ENCODE measurements at places on chromosomes 4 and X.

- no peak for DNase-seq
Measured at GRCh38 chr4:11039634-11040131, 355.1 kb upstream of the CLNK start.

DNA sequence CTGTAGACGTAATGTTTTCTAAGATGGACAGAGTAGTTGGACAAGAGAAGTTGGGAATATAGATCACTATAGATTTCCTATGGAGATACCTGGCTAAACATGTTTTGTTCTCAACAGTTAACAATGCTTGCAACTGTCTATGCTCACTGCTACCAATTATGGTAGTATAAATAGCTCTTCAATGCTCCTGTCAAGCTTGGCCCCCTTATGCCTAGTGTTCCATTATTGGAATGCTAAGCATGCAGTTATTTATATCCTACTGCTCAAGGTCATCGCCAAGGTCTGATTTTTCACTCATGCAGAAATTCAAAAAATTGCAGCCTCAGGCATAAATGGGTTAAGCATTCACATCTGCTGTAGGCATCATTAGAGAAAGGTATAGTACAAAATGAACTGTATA lies 519.0 kb downstream of the IL15 start:
- no peak for DNase-seq

GRCh38 chrX:72176981-72177380 lies 4.6 kb upstream of the PIN4 start:
- no peak for DNase-seq

DNA sequence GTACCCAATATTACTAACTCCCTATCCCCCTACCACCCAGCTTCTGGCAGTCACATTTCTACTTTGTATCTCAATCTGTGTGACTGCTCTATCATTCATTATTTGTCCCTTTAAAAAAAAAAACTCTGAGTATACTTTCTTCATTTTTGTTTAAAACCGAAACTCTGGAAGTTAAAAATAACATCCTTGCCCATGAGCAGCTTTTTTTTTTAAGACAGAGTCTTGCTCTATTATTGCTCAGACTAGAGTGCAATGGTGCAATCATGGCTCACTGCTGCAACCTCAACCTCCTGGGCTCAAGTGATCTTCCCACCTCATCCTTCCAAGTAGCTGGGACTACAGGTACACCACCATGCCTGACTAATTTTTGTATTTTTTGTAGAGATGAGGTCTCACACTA lies 15.8 kb downstream of the UBE2K start:
- no peak for DNase-seq

- DNase-seq = no peak
Measured at GRCh38 chrX:45801554-45801953, 600.9 kb upstream of the DIPK2B start.

DNA sequence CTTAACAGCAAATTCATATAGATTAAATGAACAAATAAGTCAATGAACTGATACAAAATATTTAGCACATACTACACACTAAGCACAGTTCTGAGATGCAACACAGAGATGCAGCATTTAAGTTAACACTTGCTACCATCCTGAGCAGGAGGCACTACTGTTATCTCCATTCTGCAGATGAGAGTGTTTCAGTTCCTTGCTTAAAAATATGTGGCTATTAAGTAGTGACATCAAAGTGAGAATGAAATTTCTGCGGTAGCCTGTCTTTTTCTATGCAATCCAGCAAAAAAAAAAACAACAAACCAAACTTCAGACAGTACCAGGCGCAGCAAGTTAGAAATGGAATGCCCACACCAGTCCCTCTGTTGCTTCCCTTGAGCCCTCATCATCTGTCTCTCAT lies 90.8 kb downstream of the SHISA3 start:
- DNase-seq = no peak

DNA sequence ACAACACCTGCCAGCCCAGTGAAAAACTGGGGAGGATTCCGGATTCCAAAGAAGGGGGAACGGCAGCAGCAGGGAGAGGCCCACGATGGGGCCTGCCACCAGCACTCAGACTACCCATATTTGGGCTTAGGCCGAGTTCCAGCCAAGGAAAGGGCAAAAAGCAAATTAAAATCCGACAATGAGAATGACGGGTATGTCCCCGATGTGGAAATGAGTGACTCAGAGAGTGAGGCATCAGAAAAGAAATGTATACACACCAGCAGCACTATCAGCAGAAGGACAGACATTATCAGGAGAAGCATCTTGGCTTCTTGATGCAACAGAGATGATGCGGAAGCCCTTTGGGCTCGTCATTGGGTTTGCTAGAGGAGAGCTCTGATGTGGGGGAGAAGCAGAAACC lies 62.4 kb downstream of the JADE1 start:
- no peak for DNase-seq

DNA sequence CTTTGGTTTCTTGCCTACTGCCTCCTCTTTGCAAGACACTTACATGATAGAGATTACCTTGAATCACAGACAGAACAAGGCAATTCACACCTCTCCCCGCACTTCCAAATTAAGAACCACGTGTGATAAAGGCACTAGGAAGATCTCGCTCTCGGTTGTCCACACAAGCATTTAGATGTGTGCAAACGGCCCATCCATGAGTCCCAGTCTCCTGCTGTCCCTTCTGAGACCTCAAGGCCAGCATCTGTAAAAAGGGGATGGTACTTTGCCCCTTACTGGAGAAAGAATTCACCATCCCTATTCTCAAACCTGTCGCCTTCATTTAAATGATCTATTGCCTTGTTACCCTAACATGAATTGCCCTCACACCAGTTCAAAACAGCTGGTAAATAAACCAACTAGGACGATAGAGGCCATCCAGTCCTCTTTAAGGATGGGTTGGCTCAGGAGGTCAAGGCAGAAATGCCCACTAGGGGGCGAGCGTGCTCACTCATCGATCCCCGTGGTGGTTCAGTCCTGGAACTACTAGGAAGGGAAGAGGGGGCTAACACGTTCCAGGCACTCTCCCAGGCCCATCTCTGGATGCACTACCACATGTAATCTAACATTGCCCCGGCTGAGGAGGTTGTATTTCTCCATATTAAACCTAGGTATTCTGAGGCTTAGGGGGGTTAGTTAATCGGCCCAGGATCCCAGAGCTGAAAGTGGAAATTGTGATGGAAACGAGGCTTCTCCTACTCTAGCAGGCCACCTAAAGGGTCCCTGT lies 95.8 kb downstream of the DHX15 start:
- DNase-seq = peak; percentile 35

- DNase-seq = no peak
Measured at GRCh38 chrX:65877953-65878352, 161.9 kb downstream of the VSIG4 start.

GRCh38 chrX:43741843-43742573 lies 85.9 kb downstream of the MAOA start:
- DNase-seq = peak; percentile 22

DNA sequence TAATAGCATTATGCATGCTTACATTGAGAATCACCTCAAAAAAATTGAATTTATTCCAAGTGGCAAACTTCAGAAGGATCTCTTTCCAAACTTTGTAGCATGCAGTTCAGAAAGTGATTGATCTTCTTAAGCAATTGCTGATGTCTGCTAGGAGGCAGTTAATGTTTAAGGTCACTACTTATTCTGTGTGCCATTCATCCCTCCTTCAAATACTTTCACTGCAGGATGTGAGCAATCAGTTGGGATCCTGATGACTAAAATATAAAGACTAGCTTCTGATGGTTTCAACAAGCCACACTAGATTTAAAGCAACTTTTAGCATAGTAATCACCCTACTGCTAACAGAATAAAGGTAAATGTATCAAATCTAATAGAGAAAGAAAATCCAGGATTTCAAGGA lies 414.1 kb downstream of the ADGRL3 start:
- no peak for DNase-seq

DNA sequence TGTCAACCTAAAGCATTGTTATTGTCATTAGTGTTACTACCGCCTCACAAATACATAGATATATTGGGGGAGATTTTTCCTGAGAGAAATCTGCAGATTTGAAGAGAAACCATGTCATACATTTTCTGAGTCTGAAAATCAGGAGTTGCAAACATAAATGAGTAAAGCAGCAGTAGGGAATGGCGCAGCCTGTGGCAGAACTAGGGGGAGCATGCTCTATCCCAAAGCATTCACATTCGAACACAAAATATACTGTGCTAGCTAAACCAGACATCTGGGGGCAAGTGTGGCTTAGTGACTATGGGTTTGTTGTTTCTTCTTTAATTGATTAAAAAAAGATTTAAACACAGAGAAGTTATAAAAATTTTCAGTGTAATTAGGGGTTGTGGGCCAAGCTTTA lies 83.2 kb downstream of the CPE start:
- no peak for DNase-seq

DNA sequence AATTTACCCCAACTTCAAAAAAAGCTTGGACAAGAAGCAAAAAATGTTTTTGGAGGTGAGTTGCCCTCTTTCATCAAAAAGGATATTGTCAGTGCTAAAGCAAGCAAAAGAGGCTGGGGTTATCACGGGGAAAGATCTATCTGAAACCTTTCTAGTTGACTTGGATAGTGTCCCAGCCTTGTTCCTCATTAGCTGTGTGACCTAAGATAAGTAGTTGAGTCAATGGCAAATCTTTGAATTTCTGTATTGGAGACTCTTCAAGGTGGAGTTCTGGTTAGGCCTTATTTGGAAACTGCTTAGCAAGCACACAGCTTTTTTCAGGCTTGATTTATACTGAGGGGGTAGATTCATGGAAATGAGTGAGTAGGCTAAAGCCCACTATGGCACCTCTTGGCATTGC lies 271.6 kb downstream of the GRIA3 start:
- no peak for DNase-seq

- no peak for DNase-seq
Measured at GRCh38 chr4:152348670-152349069, 187.2 kb downstream of the FBXW7 start.

DNA sequence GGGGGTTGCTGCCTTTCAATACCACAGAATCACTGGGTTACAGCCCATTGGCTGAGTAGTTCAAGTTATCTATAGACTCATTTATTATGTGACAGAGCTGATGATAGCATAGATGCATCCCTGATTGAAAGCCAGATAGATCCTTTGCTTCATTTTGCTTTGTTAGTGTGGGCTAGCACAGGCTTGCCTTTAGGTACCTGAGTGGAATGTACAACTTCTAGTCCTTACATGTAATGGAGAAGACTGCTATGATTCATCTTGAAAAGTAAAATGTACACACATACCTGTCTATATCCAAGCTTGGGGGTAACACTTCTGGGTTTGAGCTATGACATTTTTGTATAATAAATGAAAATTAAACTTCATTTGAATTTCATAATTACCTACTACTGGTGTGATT lies 226.0 kb upstream of the FTHL17 start:
- no peak for DNase-seq

DNA sequence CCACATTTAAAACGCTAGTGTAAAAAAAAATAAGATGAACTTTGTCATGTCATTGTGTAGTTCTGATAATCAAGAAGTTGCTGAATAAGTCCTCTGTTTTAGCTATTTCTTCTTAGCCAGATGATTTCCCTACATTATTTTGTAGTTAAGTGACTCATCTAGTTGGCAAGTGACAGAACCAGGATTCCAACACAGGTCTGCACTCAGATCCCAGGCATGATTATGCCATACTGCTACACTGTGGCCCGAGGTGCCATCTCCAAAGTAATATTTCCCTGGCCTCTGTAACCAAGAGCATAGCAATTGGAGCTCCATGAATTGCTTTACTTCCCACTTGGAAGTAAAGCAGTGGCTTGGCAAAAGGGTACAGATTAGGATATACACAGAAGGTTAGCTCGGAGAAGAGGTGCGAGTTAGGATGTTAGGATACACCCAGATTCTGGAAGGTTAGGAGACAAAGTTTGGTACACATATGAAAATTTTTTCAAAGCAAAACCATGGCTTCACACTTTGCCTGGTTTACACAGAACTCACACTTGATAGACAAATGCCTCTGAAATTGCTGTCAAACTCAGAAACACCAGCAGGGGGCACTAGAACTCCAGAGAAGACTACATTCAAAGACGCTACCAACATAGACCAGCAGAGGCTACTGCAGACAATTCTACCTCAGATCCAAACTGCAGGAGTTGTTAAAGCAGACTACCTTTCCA lies 41.4 kb downstream of the SRPX2 start:
- DNase-seq = peak; percentile 48

- DNase-seq = no peak
Measured at GRCh38 chr4:41322617-41323016, 65.9 kb downstream of the UCHL1 start.

DNA sequence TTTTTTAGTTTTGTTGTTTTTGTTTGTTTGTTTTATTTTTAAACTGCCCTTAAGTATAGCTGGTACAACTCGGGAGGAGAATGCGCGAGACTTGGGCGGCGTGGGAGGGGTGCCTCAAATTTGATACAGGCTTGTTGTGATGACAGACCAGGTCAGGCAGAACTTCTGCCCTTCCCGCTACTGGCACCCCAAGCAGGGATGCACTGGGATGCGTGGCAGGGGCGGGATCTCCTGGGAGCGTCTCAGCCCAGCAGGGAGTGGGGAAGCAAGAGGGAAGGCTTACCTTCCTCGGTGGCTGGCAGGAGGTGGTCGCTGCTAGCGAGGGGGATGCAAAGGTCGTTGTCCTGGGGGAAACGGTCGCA lies 851 bp downstream of the SFRP2 start:
- DNase-seq = no peak

GRCh38 chrX:30973784-30974427 lies 84.9 kb upstream of the TAB3 start:
- no peak for DNase-seq

- DNase-seq = no peak
Measured at GRCh38 chr4:100060765-100061416, 110.8 kb upstream of the H2AZ1 start.

- no peak for DNase-seq
Measured at GRCh38 chr4:20723019-20723418, 22.8 kb downstream of the PACRGL start.

GRCh38 chrX:72532366-72532765 lies 40.3 kb downstream of the HDAC8 start:
- no peak for DNase-seq

- DNase-seq = no peak
Measured at GRCh38 chrX:29627833-29628232, 587.5 kb upstream of the MAGEB2 start.

DNA sequence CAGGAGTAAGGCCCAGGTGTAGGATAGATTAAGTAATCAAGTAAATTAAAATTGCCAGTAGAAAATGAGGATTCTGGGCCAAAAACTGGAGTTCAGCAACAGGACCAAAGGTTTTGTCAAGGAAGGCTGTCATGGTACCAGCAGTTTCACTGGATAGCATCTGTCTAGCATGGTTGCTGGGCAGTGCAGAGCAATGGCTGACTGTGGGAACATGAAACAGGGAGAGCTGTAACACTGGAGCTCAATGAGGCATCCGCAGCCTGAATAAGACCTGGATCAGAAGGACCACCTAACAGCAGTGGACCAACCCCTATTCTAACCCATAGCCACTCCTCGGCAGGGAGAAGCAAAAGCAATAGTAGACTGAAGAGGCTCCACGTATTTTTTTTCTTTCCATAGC lies 132.4 kb downstream of the ATOH1 start:
- DNase-seq = no peak
